ENCODE measurements at places on chromosomes 1 and 21.
A peak's percentile ranks its signal among the peaks of the same experiment; 100 is the strongest.

GRCh38 chr1:158150523-158150922 is 30.2 kb upstream of the CD1D start:
- DNase-seq = peak; percentile 62

DNA sequence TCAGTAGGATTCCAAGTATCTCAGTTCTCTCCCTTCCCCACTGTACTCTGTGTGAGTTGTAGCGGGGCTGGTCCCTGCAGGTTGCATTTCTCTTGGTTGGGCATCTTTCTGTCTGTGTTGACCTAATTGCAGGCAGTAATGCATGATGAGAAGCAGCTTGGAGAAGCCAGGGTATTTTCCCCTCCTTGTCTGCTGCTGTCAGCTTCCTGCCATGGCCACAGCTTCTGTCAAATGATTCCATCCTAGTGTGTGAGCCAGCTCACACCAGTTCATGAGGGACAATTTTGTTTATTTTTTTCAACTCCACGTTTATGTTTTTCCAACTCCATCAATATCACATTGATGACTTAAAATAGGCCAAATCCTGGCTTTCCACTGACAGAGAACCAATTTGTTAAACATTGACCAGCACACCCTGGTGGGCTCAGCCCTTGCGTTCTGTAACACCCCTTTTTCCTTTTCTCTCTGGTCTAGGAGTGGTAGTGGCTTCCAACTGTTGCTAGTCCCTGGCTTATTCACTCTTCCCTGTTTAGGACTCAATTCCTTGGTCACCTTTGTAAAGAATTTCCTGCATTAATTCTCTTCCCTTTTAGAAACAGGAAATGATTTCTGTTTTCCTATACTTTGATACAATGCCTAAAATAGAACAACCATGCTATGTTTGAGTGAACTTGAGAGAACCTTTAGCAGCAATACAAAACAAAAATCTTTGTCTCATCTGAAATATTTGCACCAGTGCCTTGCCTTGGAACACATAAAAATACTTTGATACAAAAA is 44.9 kb upstream of the APOBEC4 start:
- no peak for DNase-seq

- no peak for DNase-seq
Measured at GRCh38 chr1:40784141-40784770, 669 bp downstream of the KCNQ4 start.

GRCh38 chr1:11701981-11702803 is 10.7 kb downstream of the DRAXIN start:
- no peak for DNase-seq

GRCh38 chr1:93969887-93970286 is 60.7 kb upstream of the GCLM start:
- no peak for DNase-seq

GRCh38 chr1:151692226-151692625 is 24.4 kb downstream of the CELF3 start:
- DNase-seq = no peak

- DNase-seq = no peak
Measured at GRCh38 chr1:183490932-183491331, 18.6 kb downstream of the SMG7 start.

DNA sequence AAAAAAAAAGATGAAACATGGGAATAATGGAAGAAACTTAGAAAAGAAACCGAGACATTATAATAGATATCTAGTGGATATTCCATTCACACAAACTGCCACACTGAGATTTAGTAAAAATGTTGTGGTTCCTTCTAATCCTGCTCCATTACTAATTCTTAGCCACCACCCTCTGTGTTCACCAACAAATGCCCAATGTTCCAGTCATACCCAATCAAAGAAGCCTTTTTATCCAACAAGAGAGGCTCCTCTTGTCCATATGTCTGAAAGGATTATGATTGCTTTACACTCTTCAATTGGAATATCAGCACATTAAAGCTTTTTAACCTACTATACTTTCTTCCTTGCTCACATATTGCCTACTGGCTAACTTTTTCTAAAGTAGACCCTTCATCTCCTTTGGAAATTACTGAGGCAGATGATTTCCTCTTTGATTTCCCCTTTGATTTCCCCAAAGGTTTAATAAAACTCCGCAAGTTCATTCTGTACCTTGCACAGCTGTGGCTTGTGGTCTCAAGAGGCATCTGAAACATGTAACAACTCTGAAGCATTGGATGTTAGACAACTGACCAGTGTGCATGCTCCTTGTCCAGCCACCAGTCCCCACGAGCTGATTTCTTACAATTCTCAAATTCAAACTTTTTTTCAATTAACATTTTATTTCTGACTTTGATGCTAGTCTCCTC is 305.6 kb upstream of the LYPLAL1 start:
- DNase-seq = no peak

DNA sequence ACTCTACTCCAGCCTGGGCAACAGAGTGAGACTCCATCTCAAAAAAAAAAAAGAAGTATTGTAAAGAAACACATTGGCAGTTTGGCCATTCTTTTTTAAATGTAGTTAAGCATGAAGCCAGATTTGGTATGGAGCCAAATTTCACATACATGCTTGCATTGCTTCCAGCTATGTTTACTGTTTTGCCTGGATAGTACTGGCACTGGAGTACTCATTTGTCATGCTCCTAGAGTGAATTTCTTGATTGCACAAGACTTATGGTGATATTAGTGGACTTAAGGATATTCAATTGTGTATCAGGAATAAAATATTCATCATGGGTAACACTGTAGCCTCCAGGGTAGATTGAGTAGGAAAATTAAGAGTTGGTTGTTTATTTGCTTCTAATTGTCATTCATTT is 24.5 kb upstream of the SLC9A1 start:
- no peak for DNase-seq

- DNase-seq = no peak
Measured at GRCh38 chr1:40783001-40783905, at the start of gene KCNQ4. TSS of gene KCNQ4 (plus strand) at chr1:40783787. CDS start at chr1:40784094, 307 bp downstream.

- DNase-seq = no peak
Measured at GRCh38 chr1:170664093-170664827, at the start of gene PRRX1. TSS of gene PRRX1 (plus strand) at chr1:170664131. CDS start at chr1:170664219, 88 bp downstream.

- no peak for DNase-seq
Measured at GRCh38 chr1:66779475-66780078, 21.5 kb downstream of the INSL5 start.

DNA sequence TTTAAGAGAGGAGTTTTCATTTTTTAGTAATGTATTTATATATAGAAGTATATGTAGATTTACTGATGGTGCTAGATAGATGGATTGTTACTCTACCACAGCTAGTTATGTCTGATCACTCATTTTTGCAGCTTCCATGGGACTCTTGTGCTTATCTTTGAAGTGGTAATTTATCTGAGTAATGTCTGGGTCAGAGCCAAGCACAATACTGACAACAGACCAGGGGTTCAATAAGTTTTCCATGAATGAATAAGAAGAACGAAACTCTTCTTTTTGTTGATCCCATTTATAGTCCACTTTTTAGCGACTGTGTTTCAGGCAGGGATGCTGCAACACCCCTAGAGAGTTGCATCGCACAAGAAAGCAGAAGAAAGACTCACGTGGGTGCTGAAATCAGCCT is 935.2 kb downstream of the PLA2G4A start:
- no peak for DNase-seq

DNA sequence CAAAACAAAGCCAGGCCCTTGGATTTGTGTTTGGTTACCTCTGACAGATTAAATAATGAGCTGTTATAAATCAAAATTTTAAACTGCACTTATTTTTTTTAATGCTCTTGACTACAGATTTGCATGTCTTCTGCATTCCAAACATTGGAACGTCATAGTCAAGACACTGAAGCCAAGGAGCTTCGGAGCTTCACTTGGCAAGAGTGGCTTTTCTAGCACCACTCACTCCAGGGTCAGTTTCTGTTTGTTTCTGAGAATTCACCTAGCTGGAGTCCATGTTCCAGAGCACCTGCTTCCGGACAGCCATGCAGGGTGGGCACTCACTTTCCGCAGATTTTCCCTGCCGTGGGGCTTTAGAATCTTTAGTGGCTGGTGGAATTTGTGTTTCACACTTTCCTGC is 202.9 kb downstream of the ZP4 start:
- no peak for DNase-seq

- DNase-seq = no peak
Measured at GRCh38 chr1:239800861-239801260, 290.8 kb upstream of the FMN2 start.

- DNase-seq = no peak
Measured at GRCh38 chr1:25219661-25220251, 12.5 kb downstream of the SYF2 start.

DNA sequence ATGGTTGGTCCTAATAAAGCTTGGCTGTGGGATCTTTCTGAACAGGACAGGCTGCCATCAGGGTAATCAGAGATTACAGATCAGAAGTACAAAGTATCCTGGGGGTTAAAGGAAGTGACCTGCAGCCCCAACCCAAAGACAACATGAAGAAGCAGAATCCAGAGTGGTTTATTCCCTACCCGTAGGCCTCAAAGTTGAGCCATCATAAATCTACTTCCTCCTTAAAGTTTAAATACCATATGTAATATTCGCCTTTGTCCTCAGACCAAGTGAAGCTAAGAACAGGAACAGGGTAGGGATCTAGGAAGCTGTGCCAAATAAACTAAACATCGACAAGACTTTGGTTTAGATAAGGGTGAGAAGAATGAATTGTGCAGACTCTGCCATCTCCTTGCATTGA is 15.9 kb upstream of the DHX9 start:
- no peak for DNase-seq

DNA sequence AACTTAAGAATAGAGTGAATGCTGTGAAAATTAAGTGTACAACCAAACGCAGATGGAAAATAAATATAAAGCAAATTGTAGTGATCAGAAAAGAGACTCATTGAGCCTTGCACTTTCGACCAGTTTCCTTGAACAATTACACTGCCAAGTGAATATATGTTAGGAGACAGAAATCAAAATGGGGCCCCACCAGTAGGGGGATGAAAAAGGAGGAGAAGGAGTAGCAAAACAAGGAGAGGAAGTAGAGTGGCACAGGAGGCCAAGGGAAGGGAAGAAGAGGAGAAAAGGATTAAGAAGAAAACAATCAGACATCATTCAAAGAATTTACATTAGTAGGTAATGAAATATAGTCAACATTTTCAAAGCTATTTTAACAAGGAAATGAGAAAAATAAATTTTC is 1770.6 kb downstream of the PLA2G4A start:
- DNase-seq = no peak

DNA sequence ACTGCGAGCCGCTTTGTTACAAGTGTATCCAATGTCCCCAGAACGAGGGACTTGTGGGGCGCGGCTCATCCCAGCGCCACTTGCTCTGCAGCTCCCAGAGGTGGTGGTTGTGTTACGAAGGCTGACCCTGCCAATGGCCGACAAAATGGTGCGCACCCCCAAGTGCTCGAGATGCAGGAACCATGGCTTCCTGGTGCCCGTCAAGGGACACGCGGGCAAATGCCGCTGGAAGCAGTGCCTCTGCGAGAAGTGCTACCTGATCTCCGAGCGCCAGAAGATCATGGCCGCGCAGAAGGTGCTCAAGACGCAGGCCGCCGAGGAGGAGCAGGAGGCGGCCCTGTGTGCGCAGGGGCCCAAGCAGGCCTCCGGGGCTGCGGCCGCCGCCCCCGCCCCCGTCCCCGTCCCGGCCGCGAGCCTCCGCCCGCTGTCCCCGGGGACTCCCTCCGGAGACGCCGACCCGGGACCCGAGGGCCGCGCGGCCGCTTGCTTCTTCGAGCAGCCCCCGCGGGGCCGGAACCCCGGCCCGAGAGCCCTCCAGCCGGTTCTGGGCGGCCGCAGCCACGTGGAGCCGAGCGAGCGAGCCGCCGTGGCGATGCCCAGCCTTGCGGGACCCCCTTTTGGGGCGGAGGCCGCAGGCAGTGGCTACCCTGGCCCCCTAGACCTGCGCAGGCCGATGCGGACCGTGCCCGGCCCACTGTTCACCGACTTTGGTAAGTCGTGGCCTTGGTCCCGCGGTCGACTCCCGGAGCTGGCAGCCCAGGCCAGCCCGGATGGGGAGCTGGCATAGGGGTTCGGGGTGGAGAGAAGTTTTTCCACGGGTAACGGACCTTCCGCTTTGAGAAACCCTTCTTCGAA is at the start of gene DMRTB1:
DMRTB1 (plus strand) TSS at position 79 of the 855 bp plus-strand sequence; CDS start at position 134, 55 bp downstream.
- DNase-seq = no peak

DNA sequence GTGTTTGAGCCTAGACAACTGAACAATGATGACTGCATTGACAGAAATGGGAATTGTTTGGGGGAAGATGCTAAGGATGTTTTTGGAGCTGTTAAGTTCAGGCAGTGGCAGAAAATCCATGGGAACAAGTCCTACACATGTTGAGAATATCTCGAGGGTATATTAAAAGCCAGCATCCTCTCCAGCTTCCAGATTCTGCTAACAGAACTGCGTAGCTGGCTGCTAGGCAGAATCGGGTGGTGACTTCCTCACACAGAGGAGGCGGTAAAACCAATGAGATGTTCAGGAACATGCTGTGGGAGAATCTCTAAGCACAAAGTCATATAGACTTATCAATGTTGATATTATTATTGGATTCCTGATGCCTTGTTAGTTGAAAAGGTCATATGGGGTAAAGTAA is 14.8 kb downstream of the FAM163A start:
- DNase-seq = peak; percentile 17

GRCh38 chr1:151156515-151156819 is at the start of gene TNFAIP8L2:
TSS of gene TNFAIP8L2 (plus strand) at chr1:151156649. CDS start at chr1:151158698, 2,049 bp downstream.
- peak; percentile 61 for DNase-seq

- DNase-seq = no peak
Measured at GRCh38 chr1:203189951-203190352, 3.4 kb upstream of the CHI3L1 start.

- DNase-seq = no peak
Measured at GRCh38 chr1:185400052-185400451, 83.0 kb upstream of the IVNS1ABP start.

DNA sequence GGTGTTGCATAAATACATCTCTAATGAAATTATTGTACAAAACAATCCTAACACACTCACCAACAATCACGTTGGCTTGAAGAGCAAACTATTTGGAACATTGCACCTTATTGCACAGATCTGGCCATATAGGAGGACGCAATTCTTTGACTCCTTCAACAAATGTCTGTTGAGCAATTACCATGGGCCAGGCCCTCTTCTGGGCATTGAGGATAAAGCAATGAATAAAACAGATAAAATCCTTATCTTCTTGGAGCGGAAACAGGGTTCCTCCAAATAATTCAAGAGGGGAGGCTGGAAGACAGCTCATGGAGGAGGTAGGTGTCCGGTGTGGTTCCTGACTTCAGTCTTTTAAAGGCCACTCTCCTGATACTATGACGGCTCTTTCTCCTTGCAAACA is 43.3 kb downstream of the PAX7 start:
- DNase-seq = no peak

DNA sequence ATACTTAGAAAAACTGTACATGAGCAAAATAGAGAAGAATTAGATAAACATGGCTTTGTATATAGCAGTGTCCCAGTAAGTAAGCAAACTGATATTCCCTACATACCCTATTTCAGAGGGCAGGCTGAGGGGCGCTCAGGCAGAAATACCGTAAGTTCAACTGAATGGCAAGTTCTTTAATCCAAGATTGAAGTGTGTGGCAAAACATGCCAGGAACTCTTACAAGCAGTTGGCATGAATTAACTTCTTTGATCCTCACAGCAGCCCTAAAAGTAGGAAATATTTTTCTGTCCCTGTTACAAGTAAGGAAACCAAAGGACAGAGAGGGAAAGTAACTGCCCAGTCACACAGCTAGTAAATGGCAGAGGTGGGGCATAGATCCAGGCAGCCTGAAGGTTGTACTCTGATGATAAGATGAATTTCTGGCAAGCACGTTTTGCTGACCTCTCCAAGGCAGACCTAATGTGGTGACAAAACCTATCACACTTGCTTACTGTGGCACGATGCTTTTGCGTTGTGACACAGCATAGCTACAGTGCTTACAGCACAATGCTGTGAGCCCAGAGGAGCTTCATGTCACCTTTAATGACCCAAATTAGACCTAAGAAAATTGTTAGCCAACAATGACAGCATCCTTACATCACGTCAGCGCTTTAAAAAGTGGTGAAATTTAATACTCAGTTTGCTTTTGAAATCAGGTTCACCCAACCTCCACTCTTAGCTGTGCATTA is 35.0 kb upstream of the THEM4 start:
- DNase-seq = no peak
